ENCODE measurements at places on chromosomes 3 and 15.

DNA sequence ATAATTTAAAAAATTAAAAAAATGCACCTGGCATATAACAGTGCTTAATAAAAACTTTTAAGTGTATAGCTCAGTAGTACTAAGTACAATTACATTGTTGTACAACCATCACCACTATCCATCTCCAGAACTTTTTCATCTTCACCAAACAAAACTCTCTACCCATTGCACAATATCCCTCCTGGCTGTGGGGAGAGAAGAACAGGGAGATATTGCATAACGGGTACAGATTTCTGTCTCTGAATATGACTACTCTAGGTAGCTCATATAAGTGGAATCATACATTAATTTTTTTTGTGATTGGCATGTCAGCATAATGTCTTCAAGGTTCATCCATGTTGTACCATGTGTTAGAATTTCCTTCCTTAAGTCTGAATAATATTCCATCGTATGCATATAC, 91.0 kb upstream of the PLAAT1 start:
- DNase-seq, result no peak

DNA sequence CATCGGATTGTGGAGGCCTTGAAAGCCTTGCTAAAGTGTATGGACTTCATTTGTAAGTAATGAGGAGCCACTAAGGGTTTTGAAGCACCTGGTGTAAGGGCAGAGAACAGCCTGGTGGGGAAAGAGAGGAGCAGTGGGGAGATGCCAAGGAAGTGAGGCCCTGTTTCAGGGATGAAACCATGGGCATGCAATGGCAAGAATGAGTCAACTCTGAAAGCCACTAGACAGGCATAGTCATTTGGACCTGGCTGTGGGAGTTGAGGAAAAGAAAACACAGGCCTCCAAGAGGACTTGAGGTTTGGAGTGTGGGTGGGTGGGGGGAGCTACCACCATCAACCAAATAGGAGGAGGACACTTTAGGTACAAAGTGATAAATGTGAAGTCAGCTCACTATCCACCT, 7.6 kb downstream of the XCR1 start:
- DNase-seq, result no peak

DNA sequence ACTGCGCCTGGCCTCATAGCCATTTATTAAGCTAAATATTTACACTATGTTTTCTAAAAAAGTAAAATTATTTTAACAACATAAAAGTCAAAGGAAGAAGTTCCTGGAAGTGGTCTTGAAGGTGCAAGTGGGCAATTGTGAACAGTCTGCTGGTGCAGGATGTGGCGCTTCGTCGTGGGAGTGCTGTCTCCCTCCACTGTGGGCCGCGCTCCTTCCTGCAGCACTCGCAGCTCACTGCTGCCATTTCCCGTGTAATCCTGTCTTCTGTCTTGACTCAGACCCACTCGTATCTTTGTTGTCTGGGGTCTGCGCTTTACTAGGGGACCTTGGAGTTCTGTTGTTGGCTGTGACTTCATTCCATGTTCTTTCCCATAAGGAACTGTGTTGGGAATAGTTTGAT, 56.3 kb downstream of the APBA2 start:
- DNase-seq, result no peak

DNA sequence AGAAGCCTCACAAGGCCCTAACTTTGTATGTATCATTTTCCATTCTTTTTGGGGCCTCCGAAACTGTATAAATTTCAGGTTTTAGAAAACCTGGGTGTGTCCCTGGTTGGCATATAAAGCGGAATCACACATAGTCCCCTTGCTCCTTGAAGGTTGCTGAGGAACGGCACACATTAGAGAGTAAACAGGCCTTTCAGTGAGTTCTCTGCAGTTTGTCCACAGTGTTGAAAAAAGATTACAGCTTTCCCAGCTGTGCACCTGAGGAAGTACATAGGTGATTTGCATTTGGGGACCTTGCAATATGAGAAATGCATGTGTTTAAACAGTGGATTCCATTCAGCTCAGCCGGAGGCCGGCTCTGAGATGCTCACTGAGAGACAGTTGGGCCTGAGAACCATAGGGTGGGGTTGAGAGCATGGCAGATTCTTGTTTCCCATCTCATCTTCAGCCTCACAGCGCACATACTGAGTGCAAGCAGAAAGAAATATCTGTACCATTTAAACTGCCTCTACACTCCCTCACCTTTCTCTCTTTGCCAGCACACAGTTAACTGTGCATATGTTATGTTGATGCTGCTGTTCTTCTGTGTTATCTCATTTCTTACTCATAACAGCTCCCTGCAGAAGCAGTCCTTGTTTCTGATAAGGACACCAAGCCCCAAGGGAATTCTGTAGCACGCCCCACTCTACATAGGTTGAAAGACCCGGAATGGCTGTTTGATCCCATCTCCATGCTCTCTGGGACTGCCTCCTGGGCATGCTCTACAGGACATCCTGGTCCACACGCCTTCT, 60.4 kb downstream of the BOC start:
- no peak for DNase-seq

GRCh38 chr3:188306435-188307005, 152.6 kb downstream of the LPP start:
- no peak for DNase-seq

DNA sequence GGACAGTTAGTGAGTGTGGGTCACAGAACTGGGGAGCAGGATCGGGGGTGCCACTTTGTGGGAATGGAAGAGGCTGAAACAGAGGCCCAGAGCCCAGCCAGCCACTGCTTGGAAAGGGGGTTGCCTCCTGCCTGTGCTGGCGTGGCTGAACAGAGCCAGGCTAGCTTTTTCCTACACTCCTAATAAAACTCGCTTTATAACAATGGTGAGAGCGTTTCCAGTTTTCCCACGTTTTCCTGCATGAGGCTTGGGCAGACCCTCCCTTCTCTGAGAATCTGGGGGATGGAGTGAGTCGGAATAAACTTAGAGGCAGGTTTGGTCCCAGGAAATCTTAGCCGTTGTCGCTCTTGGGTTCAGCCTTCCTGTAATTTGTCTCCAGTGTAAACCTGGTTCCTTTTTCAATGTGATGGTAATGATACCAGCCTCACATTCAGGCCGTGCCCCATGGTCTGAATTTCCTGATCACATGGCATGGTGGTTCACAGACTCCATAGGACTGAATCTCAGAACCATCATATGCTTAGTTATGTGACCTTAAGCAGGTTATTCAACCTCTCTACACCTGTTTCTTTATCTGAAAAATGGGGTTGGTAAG, 6.5 kb upstream of the FGD5 start:
- no peak for DNase-seq

GRCh38 chr3:16570113-16570512, 35.1 kb downstream of the DAZL start:
- no peak for DNase-seq

- no peak for DNase-seq
These were observed 183.2 kb downstream of the P3H2 start for GRCh38 chr3:189937302-189938127.

DNA sequence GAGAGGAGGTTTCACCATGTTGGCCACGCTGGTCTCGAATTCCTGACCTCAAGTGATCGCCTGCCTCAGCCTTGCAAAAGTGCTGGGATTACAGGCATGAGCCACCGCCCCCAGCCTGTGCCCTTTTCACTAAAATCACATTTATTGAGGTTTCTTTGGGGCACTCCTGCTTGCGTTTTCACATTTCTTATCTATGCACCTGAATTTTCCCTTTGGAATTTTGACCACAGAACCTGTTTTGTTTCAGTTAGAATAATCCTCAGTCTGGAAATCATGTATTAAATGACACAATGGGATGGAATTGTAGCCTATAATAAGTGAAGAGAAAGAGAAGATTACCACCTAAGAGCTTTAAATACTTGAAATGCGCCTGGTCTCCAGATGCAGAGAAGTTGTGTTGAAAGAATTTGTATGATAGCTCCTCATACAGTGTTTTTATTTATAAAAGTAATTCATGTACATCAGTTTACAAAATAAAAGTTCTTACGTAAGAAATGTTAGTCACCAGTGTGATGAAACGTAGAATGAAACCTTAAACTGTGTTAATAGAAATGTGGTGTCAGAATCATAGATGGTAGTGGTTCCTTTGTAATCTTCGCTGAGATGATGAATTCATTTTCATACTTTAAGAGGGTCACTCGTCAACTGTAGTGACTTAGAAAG, 107.0 kb downstream of the TCF12 start:
- DNase-seq, result no peak
